NCI-H187 (cell line): ENCODE measurements at places on chromosomes 4 and X.

DNA sequence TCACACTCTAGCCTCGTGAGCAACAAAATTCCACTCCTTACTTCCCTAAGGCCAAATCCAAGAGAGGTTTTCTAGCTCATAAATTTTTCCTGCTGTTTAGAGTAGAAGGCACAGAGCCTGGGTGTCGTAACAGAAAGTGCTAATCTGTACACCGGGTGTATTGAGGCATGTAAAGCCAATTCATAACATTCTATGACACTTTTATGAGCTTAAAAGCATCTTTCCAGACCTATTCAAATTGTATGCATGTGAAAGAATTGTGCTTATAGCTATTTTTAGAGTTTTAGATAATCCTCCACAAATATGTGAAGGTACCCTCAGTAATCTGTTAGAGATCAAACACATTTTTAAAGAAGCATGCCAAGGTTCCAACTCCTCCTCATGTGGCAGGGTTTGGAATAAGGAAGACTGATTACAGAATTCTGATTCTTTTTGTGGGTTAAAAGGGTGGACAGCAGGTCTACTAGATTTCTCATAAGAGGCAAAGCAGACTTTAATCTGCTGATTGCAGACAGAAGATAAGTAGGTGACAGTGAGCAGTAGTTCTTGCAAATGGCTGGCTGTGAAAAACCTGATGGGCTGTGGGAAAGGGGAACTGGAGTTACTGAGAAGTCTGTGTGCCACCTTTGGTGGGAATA is 25.5 kb upstream of the LRCH2 start:
- no peak for DNase-seq

GRCh38 chr4:62771983-62772557 is 1571.9 kb downstream of the ADGRL3 start:
- DNase-seq: no peak

DNA sequence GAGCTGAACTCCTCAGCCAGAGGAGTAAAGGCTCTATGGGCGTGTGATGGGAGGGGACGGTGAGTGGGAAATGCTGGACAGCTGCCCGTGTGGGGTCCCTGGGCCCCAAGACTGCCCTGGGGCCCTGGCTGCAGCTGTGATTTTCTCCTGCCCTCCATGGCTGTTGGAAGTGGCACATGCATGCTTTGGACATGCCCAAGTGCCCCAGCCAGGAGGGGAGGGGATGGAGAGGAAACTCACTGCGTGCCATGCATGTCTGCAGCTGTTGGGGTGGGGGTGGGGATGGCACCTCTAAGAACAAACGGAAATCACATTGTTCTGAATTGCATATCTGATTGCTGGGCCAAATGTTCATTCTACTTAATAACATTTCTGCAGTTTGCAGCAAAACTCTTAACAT is 52.4 kb downstream of the MID2 start:
- DNase-seq: no peak

GRCh38 chr4:6056976-6057766 is 38.9 kb upstream of the C4orf50 start:
- DNase-seq: no peak

DNA sequence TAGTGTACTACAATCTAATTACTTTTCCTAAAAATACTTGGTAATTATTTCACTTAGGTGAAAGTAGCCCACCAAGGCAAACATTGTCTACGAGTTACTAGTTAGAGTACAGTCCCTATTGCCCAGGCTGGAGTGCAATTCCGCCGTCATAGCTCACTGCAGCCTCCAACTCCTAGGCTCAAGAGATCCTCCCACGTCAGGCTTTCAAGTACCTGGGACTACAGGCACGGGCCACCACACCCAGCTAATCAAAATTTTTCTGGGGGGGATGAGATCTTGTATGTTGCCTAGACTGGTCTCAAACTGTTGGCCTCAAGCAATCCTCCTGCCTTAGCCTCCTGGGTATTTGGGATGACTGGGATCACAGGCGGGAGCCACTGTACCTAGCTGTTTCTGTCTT is 21.9 kb downstream of the FAM193A start:
- no peak for DNase-seq

GRCh38 chr4:119284876-119285780 is 36.8 kb downstream of the FABP2 start:
- DNase-seq: no peak

GRCh38 chr4:150135134-150135772 is 57.0 kb downstream of the DCLK2 start:
- no peak for DNase-seq

DNA sequence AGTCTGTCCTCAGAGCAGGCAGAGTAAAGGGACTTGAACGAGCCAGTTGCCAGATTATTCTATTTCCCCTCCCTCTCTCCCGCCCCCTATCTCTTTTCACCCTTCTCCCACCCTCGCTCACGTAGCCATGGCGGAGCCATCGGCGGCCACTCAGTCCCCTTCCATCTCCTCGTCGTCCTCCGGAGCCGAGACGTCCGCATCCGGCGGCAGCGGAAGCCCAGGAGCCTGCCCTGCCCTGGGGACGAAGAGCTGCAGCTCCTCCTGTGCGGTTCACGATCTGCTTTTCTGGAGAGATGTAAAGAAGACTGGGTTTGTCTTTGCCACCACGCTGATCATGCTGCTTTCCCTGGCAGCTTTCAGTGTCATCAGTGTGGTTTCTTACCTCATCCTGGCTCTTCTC is 106.2 kb upstream of the SMAD1 start:
- DNase-seq: no peak

- no peak for DNase-seq
These were observed 378.3 kb downstream of the PPP1R2C start for GRCh38 chrX:42399632-42400024.

DNA sequence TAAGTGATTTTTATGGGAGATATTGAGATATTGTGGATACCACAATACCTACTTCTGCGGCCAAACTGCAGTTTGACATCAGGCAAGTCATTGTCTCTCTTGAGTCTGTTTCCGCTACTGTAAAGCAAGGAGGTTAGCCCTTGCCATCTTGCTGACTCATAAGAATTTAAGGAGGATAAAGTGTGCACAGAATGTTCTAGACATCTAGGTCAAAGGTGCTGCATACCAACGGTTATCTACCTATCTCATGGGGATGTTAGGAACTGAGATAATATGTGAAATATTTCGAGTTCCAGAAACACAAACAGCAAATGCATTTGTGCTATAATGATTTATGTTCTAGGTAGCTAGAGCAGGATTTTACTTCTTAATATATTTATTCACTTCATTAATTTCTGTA is 211.5 kb upstream of the NR3C2 start:
- no peak for DNase-seq

GRCh38 chr4:1183985-1184773 is 11.8 kb upstream of the SPON2 start:
- DNase-seq: no peak

DNA sequence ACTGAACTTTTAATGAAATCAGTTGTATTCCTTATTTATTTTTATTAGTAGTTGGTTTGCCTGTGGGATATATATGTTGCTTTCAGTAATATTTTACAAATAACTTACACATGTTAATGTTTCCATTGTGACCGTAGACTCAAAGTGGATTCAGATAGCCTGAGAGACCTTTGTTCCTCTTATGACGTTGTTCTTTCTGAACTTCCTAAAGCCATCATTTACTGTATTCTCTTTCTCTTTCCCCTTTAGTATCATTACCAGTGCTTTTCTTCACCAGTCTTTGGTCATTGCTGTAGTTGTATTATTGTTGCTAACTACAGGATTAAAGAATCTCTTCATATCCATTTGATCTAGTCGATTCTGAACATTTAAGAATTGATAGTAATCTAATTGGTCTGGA is 4.3 kb downstream of the STIM2 start:
- no peak for DNase-seq

DNA sequence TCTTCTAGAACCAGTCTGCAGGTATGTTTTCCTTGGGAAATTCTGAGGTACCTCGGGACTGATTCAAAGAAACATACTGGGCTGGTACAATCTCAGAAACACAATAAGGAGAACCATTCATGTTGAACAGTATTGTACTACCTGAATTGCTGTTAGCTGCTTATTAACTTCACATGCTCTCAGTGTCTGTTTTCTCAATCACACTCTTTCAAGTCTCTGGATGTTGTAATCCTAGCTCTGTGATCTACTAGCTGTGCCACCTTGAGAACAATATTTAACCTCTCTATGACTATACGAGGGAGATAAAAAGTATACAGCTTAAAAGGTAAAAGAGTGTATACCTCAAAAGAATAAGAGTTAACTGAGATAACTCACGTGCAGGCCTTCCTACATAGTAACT is 10.3 kb downstream of the CCDC158 start:
- DNase-seq: no peak

- no peak for DNase-seq
These were observed 631.9 kb downstream of the ADGRL3 start for GRCh38 chr4:61831987-61832386.
